Activated T-cell treated with anti-CD3 and anti-CD28 coated beads for 4 hours (primary cell): ENCODE measurements at places on chromosomes 4 and X.

DNA sequence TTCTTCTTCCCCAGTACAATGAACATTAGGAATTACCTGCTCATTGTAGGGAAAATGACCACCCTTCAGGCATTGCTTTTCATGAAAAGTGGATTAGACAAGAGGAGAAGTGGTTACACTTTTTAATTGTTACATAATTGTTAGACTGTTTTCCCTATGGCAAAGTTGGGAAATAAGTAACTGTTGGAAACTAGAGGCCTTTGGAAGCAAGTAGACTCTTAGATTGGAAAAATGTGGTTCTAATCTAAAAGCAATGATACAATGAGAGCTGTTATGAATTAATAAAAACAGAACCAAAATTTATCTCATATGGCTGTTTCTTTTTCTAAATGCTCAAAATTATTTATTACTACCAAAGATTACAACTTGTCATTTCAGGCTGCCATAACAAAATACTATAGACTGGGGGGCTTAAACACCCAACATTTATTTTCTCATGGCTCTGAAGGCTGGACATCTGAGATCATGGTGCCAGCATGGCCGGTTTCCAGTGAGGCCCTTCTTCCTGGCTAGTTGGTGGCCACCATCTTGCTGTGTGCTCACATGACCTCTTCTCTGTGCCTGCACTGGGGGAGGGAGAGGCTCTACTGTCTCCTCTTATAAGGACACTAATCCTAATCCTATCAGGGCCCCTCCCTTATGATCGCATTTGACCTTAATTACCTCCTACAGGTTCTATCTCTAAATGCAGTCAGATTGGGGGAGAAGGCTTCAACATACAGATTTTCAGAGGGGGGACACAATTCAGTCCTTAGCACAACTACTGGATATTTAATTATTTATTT, 12.5 kb downstream of the CC2D2A start:
- no peak for DNase-seq

DNA sequence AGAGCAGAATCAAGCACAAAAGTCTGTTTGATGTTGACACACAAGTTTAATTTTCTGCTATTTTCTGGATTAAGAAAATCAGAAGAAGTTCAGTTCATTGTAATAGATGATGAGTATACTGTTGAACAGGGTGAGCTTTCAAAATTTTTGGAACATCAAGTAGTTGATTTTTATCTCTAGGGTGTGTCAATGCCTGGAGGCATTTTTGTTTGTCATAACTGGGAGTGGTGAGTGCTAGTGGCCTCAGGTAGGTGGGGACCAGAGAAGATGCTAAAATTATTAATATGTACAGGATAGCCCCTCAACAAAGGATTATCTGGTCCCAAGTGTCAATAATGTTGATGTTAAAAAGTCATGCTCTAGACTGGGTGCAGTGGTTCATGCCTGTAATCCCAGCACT, 279.7 kb upstream of the GNPDA2 start:
- no peak for DNase-seq

- no peak for DNase-seq
Observed at GRCh38 chr4:184003433-184003832, 98.3 kb downstream of the STOX2 start.

- no peak for DNase-seq
Observed at GRCh38 chr4:25982962-25983361, 68.9 kb downstream of the SMIM20 start.

- DNase-seq = no peak
Observed at GRCh38 chr4:152258804-152259708, 276.8 kb downstream of the FBXW7 start.
